Non-pigmented ciliary epithelial cell (primary cell): ENCODE measurements at places on chromosomes 13 and 19.

GRCh38 chr13:50126993-50127725, 111.9 kb downstream of the KCNRG start:
- no peak for DNase-seq

DNA sequence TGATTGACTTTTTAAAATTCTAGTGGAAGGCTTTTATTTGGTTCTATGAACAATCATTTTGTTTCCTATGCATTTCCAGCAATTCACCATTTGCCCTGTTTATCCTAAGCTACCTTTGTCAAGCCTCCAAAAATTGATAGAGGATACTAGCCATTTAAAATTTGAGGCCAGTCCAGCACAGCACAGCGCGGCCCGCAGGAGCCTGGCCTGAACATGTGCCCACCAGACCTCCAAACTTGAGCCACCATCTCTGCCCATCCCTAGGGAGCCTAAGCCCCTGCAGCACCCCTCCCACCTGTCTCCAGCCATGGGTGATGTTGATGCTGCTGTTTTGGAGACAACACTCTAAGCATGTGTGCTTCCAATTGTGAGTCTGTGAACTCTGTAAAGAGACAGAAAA, 57.5 kb downstream of the SPRYD7 start:
- DNase-seq: no peak

DNA sequence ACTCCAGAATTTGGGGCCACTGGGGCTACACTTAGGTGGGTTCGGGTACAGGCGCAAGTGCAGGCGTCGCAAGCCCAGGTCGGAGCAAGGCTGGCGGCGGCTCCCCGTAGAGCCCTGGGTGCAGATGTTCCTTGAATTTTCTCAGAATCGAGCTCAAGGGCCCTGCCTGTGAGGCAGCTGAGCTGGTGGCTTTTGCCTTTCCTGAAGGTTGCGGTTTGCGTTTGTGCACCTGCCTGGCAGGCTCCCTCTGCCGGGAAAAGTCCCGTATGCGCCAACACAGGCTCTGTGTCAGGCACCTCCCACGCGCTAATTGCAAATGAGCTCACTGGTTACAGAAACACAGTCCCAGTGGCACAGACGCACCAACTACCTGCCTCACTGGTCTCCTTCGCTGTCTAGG, 5.9 kb downstream of the DOHH start:
- DNase-seq: no peak

DNA sequence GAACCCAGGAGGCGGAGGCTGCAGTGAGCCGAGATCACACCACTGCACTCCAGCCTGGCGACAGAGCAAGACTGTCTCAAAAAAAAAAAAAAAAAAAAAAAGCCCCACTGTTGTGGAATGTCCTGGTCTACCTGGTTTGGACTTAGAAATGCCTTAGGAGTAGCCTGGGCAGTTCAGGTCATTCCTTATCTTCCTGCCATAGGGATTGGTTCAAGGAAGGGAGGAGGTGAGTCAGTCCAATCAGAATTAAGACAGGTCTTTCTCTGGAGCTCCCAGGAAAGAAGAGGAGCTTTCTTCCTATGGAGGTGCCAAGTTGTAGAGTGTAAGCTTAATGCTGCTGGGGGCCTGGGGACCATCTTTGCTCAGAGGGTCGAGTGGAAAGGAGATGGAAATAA, 44.8 kb downstream of the SIPA1L3 start:
- no peak for DNase-seq

- DNase-seq: no peak
Observed at GRCh38 chr13:23463661-23464060, 30.2 kb upstream of the SACS start.

DNA sequence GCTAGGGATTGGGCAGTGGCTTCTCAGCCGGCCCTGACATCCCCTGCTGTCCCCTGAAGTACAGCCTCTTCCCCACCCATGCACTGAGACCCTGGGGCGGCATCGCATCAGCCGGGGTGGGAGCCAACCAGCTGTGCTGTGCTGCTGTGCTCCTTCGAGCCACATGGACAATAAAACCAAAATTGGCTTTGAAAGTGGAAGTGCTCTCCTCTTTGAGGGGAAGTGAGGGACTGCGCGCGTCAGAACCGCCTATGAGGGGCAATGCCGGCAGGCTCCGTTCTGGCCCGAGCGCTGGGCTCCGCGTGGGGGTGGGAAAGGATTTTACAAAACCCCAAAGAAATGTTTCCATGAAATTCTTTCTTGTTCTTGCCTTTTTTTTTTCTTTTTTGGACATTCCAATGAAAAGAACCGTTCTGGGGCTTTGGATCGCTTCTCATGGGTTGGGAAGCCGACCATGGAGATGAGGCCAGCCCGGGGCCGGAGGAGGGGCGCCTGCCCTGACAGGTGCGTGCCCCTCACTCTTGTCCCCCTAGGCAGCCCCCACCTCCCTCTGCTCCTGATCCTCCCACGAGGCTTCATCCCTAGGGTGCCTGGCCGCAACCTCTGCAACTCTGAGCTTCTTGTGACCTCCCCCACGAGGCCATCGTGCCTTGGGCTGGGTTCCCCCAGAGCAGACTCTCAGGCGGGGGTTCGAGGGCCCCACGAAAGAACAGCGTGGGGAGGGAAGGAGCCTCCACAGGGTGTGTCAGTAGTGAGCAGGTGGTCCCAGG, 22.6 kb downstream of the KLHL26 start:
- no peak for DNase-seq

- no peak for DNase-seq
Observed at GRCh38 chr13:95833126-95833525, 156.2 kb downstream of the DNAJC3 start.

DNA sequence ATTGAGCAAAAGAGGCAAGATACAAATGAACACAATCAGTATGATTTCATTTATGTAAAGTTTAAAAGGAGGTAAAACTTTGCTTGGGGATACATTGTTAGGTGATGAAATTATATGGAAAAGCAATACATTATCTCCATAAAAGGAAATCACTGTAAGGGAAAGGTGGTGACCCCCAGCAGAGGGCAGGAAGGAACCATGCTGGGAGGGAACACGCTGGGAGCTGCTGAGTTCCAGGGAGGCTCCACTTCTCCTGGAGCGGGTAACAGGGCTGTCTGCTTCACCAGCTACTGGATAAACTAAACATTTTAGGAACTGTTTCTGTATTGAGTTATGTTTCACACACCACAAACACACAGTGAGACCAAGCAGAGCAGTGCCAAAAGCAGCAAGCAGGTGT, 91.2 kb downstream of the KATNAL1 start:
- no peak for DNase-seq

- no peak for DNase-seq
Observed at GRCh38 chr19:10315335-10316214, at the start of gene FDX2. Gene FDX2 (minus strand): TSS chr19:10316015. CDS start chr19:10315996, 19 bp downstream.

- no peak for DNase-seq
Observed at GRCh38 chr13:45522571-45522970, 57.8 kb downstream of the COG3 start.

DNA sequence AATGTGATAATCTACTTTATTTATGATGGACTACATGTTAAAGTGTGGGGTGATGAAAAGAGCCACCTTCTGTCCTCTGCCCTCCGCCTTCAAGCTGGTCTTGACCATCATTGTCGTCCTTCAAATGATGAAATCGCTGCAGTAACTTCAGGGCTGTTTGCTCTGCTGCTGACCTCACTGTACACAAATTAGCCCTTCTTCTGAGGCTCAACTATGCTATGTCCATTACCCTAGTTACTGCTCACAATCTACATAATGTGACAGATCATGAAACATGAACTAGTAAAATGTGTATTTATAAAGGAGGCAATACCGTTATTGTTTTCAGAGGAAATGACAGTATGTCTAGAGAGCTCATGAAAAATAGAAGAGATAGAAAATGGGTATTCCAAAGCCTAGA, 145.9 kb downstream of the RFC3 start:
- DNase-seq: no peak

GRCh38 chr19:4861147-4861546, 6.3 kb downstream of the PLIN3 start:
- DNase-seq: no peak

- no peak for DNase-seq
Observed at GRCh38 chr13:18936104-18936503, 245.5 kb downstream of the TUBA3C start.

DNA sequence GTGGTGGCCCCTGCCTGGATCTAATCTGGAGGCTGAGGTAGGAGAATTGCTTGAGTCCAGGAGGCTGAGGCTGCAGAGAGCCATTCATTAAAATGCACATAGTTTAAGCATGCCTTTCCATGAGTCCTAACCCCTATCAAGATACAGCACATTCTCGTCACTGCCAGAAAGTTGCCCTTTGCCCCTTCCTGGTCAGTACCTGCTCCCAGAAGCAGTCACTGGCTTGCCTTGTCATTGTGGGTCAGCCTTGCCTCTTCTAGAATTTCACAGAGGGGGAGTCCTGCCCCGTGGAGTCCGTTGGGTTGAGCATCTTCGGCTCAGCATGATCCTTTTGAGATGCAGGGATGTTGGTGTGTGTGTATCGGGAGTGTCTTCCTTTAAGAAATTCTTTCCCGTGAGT, 10.8 kb downstream of the BICRA start:
- no peak for DNase-seq

DNA sequence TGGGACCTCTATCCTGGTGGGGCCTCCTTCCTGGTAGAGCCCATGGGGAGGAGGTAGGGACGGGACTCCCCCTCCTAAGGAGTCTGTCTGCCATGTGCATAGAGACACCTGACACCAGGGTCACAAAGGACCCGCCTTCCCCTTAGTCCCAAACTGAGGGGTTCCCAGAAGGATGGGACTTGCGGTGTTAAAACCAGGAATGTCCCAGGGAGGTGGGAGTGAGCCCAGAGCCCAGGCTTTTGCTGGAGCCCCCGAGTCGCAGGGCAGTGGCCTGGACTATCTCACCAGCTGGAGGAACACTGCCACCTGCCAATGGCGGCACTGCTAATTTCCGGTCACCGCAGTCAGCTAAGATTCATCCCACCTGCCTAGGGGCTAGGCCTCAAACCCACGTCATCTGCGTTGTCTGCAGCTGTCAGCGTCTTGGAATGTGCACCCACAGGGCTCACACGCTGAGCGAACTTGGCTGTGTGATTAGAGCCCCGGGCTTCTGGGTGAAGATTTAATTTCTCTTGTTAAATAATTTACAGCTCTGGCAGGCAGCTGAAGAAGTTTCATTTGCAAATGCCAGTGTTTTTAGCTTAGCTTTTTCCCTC, 31.9 kb upstream of the ATP11A start:
- DNase-seq: peak; percentile 65
